ENCODE measurements at places on chromosomes 2 and 18.

GRCh38 chr2:153432381-153432780 is 46.2 kb downstream of the RPRM start:
- no peak for DNase-seq

DNA sequence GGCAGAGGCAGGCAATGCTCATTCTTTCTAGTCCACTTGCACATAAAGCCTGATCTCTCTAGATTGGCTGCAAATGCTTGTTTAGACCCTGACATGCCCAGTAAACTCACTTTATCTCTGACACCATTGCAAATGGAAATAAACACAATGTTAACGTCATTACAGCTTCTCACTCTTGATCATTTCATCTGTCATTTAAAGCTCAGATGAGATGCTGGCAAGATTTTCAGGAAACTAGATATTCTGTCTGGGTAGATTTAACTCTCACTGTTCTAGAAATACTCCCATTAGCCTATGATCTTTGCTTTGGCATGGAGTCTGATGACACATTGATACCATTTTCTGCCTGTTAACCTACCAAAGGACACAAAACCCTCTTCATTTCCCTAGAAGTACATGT is 320.7 kb upstream of the HNRNPA3 start:
- no peak for DNase-seq

DNA sequence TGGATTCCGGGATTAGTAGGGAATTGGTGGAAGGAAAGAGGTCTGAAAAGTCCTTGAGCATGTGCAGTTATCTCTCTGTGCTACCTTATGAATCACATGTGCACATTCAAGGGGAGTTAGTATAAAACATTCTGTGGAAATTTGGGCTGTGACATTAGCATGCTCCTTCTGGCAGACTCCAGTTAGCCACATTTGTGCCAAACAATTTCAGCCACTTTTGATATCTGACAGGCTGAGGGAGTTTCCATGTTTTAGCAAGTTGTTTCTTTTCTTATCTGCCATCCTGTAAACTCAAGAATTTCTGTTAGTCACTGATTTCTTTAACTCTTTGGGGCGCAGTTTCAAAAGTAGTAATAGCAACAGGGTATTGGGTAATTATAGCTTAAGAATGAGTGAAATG is 28.3 kb upstream of the GYPC start:
- no peak for DNase-seq

- no peak for DNase-seq
These were observed 134.4 kb downstream of the FIGN start for GRCh38 chr2:163601377-163601776.

DNA sequence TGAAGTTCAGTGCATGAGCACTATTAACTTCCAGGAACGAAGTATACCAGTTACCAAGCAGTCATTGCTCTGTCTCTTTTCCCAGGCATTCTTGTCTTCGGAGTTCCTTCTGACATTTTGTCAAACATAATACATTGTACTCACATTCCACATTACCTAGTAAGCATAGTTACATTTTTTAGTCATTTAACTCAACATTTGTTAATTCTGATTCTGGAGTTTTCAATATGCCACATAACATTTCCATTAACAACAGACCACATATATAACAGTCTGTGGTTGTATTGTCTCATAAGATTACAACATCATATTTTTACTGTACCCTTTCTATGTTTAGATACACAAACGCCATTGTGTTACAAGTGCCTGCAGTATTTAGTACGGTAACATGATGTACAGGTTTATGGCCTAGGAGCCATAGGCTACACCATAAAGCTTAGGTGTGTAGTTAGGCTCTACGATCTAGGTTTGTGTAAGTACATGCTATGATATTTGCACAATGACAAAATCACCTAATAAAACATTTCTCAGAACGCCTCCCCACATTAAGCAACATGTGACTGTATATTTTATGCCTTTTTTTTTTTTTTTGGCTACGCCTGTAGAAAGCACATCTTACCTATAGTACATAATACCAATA is 187.1 kb downstream of the DYM start:
- no peak for DNase-seq

DNA sequence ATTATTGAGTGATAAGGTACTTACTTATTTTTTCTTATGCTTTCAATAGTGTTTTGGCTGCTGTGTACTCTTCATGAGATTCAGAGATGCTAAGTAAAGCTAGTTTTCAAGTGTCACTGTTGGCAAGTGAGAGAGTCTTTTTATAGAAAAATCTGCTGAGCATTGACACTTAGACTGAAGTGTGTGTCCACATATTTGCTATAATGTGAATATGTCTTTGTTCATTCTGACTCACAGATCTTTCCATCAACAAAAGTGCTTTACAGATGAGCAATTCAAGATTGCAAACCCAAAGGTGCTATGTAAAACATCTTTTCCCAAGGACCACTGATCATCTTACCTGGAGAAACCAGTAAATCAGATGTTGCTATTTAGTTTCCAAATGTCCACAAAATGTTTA is 410.6 kb upstream of the FIGN start:
- no peak for DNase-seq

DNA sequence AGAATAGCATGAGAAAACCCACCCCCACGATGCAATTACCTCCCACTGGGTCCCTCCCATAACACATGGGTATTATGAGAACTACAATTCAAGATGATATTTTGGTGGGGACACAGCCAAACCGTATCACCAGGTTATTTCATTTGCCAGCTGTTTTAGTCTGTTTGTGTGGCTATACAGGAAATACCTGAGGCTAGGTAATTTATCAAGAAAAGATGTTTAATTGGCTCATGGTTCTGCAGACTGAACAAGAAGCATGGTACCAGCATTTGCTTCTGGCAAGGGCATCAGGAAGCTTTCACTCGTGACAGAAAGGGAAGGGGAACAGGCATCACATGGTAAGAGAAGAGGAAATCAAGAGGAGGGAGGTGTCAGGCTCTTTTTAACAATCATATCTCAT is 329.2 kb downstream of the GULP1 start:
- no peak for DNase-seq

DNA sequence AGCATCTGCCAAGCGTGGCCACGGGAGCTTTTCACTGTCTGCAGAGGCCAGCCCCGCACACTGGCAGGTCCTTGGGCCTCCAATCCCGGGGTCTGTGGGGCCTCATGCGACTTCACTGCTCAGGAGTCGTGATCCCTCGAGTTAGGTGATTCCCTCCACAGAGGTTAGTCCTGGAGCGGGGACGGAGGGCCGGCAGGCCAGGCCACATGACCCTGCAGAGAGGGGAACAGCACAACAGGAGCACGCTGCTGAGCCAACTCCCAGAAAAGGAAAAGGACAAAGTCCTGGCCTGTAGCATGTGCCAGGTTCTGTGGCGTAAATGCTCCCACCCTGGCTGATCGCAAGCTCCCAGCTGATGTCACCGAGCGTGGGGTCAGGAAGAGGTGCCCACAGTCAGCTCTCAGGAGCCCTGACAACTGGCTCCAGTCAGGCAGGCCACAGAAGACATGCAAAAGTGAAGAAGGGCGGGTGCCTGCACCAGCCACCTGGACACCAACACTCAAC is 15.3 kb upstream of the PRLH start:
- no peak for DNase-seq

DNA sequence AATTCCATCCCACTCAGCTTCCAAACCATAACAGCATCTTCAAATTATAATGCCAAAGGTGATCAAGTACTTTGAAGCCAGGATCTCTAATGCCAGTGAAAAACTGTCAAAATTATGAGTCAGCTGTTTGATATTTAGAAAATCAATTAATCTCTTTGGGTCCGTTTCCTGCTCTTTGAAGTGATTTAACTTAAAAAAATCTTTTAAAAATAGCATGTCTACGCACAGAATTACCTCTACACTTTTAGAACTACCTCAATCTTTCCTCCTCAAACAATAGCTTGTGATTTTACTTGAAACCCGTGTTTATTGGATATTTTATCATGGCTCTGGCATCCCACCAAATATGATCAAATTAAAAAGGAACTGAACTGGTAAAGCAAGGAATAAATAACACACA is 31.3 kb upstream of the TANK start:
- DNase-seq = no peak

- DNase-seq = no peak
These were observed 34.7 kb downstream of the UNC80 start for GRCh38 chr2:209806318-209806717.

DNA sequence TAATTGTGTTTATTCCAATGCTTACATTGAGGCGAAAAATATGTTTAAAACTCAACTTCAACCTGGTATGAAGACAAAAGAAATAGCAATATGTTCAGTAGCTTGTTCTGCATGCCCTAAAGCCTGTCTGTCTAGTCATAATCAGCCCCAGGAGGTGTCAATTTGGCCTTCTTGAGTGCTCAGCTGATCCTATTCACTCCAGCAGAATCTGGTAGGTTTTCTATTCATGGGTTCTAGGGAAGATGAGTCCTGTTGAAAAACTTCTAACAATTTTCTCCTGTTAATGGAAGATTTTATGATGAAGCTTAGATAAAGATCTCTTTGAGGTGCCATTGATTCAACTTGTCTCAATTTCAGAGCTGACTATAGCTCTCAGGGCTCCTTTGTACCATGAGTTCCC is 402.0 kb upstream of the UBE2E3 start:
- no peak for DNase-seq

DNA sequence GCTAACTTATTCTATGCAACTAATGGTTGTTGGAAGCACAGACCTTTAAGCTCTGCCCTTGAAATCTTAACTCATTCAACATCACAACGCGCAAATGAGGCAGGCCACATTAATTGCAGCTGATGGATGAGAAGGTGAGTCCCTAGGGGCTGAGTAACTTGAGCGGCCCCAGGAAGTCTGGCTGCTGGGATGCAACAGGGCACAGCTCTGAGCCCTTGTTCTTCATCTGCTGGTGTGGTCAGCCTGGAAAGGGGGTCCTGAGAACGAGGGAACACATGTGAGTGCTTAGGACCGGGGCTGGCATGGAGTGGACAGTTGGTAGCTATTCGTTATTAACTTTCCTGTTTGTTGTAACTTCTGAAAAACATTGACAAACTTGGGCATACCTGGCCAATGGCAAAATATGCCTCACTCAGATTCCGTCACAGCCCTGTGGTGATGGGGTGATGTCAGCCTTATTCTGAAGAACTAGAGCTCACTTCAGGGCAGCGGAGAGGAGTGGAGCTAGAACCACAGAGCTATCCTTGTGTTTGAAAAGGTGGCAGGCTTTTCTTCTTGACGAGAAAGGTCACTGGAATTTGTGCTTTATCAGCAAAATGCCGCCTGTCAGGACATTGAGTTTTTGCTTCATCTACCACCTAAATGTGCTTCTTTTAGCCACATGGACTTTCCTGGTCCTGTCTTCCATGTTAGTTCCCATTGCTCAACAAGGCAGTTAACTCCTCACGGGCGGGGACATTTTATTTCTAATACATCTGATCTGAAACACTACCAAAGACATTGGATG is 145.9 kb upstream of the FHL2 start:
- DNase-seq = no peak

DNA sequence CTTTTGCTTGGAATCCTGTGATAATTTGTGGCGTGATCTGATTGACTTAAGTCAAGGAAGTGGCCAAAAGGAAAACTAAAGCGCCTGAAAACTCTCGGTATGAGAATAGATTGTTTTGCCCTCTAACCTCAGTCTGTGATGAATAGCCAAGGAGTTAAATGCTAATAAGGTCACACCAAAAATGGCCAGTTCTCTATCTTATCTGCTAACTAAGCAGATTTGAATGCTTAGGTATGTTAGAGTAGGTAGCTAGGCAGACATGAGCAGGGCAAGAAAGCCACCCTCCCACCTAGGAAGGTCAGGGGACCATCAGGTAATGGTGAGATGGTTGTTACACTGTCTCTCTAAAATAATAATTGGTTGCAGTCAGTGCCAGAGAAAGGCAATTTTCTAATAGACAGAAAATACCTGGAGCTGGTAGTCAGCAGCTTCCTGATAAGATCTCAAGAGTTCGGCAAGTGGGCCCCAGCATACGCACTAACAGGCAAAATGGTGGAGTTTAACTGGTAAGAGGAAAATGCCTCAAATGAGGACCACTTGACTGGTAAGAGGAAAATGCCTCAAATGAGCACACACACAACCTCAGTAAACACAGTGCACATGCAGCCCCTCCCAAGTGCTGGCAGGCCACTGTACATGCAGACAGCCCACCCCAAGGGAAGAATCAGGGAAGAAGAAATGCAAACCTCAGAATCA is 468.4 kb downstream of the MBD2 start:
- no peak for DNase-seq

DNA sequence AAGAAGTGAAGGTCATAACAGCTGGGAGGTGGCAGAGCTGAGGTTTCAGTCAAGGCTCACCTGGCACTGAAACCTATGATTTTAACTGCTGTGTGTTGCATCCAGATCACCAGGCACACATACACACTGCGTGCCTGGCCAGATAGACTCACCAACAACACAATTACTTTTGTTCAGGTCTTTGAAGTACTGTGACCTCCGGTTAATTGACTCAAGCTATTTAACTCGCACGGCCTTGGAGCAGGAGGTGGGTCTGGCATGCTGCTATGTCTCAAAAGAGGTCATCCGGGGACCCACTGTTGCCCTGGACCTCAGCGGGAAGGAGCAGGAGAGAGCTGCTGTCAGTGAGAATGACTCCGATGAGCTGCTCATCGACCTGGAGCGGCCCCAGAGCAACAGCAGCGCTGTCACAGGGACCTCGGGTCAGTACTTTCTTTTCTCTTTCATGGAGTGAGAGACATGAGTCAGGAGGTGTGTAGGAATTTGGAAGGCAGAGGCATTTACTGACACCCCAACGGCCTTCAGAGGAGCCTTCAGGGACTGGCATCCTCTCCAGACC is 104.1 kb downstream of the ESCO1 start:
- no peak for DNase-seq

GRCh38 chr18:10056506-10056905 is 142.7 kb downstream of the VAPA start:
- no peak for DNase-seq

GRCh38 chr2:8257502-8257901 is 424.4 kb upstream of the ID2 start:
- no peak for DNase-seq

DNA sequence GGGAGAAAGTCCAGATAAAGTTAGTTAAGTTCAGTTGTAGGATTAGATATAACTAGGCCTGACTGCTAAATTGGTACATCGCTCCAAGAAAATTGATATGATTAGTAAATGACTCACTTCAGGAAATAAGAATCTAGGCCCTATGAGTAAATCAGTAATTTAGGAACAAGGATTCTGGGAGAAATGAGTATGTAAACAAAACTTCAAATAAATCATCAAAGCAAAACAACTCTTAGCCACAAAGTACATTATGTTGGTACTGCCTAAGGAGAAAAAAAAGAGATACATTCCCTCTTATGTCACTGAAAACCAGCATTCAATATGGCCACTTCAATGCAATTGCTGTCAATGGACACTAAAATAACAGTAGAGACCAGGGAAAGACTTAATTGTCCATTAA is 529.1 kb downstream of the ZNF804A start:
- DNase-seq = no peak

GRCh38 chr2:68196120-68196716 is 38.5 kb downstream of the PNO1 start:
- DNase-seq = no peak

GRCh38 chr2:15805206-15805605 is 135.1 kb upstream of the MYCN start:
- no peak for DNase-seq

GRCh38 chr18:62839874-62840713 is 124.8 kb downstream of the PHLPP1 start:
- DNase-seq = no peak

GRCh38 chr2:152718909-152719645 is 657 bp downstream of the ARL6IP6 start:
- DNase-seq = no peak

- DNase-seq = no peak
These were observed 59.7 kb downstream of the RHBDD1 start for GRCh38 chr2:226895579-226895978.

GRCh38 chr2:202141329-202141947 is 68.4 kb downstream of the KIAA2012 start:
- no peak for DNase-seq
